H1 (cell line): ENCODE measurements at places on chromosomes 5 and 9. TPM values are rescaled to one million over a fixed set of nuclear protein-coding genes. Genes with fewer than 3 reads are reported as not detected.

ZBTB43 gene
- total RNA-seq = 16.7 and 18.7 TPM in 2 replicates

C5 gene
- total RNA-seq = 0.15 and 0.24 TPM in 2 replicates

TEX48 gene
- total RNA-seq = not detected in 2 replicates

DNA sequence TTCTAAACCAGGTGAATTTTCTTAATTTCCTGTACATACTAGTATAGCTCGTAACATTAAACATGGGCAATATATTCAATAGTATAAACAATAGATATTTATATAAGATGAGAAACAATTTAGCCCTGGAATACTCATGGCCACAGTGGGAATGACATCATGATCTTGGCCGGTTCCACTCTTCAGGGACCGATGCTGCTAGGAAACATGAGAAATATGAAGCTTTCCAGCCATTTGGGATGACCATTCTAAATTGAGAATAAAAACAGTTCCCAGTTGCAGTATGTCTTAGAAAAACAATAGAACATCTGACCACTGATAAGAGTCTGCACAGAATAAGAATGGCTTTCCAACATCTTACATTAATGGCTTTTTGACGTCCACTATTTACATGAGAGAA is 33.3 kb upstream of the SLCO6A1 start:
- DNase-seq = no peak

GRCh38 chr5:156758011-156758791 is 91.9 kb upstream of the PPP1R2B start:
- no peak for DNase-seq

DNA sequence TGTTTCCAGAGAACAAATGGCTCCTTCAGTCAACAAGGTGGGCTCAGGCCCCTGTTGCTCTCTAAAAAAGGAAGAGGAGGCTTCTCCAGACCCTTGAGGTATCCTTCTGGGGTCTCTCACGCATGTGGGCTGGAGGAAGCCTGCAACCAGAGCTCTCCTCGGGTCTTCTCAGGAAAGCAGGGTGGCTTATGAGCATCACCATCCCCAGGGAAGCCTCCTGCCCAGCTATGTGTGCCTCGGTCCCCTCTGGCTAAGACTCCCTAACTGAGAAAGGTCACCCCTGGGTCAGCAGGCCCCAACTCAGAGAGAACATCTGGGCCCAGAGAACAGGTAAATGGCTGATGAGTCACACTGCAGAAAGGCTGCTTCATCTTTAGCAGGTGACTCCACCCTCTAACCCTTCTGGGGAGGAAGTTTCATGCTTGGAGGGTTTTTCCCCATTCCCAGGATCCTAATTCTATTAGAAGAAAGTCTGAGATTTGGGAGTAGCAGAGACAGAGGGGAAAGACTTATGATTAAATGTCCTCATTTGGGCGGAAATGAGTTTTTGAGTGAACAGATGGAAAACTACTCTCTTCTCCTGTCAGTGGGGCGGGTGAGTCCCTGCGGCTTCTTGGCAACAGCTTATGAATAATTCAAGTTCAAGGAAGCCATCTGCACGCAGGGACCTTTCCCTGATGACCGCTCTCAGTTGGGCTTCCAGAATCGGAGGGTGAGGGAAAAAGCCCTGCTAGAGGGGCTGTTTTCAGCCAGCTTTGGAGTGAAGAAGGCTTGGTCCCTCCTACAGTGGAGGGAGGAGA is 41.9 kb downstream of the TGFBI start:
- no peak for DNase-seq
